Foreskin melanocyte (primary cell): ENCODE measurements at places on chromosomes 5 and 9.

- DNase-seq = no peak
These were observed 88.2 kb upstream of the FAM174A start for GRCh38 chr5:100446879-100447430.

DNA sequence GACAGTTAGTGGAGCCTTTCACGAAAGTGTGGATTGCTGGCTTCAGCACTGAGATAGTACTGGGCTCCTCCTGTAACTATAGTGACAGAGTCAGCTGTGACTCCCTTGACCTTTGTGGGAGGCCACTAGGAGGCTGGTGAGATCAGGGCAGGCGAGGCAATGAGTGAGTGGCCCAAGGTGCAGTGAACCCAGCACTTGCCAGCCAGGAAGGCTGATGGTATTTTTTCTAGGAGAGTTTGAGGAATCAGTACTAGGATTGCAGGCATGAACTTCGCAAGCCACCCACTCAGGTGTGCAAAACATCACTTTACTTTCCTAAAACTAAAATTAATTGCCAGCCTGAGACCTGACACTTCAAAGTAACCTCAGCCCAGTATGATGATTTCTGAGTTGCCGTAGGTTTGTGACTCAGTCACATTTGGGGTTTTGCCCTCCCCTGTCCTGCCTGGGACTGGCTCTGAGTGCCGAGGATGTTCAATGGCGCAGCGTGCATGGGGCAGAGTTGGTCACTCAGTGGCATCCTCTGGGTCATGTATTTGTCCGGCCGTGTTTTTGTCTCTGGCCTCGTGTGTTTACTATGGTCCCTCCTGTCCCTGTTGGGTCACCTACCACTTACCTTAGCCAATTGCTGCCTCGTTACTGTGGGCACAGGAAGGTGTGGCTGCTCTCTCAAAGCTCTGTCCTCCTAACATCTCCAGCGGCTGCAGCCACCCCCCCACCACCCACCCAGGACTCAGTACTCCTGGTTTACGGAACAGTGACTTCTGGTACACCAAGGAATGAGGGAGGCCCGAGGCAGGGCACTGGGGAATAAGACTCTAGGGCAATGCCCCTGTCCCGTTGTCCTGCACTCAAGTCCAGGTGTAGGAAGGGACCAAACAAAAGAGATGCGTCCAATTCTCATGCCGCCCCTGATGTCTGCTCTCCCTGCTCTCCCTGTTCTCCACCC, 67.2 kb downstream of the IL31RA start:
- DNase-seq = no peak

- no peak for DNase-seq
These were observed 16.6 kb downstream of the ENC1 start for GRCh38 chr5:74623748-74624408.

DNA sequence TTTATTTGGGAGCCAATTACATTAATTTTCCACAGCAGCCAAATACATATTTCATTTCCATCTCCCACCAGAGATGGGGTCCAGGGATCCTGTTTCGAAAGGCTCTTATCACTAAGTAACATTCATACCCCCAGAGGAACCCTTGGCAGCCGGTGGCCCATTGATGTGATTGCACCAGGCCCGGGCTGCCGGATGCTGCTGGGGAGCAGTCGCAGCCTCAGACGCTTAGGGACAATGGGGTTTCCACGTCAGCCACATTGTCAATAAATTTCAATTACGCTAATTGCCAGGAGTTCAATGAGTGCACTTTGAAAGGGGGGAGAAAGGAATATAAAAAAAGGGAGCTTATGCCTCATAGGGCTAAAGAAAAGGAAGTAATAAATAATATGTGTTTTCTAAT, 478.8 kb upstream of the ADAMTS16 start:
- no peak for DNase-seq

DNA sequence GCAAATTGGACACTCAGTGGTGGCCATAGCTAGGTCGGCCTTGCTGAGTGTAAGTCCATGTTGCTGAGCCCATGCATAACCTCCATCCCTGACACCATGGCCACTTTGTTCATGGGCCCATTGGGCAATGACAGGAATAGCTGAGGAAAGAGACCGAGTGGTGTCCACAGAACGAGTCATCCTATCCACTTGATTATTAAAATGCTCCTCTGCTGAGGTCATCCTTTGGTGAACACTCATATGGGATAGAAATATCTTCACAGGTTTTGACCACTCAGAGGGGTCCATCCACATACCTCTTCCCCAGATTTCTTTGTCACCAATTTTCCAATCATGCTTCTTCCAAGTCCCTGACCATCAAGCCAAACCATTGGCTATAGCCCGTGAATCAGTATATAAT, 63.6 kb downstream of the PPIC start:
- DNase-seq = no peak

DNA sequence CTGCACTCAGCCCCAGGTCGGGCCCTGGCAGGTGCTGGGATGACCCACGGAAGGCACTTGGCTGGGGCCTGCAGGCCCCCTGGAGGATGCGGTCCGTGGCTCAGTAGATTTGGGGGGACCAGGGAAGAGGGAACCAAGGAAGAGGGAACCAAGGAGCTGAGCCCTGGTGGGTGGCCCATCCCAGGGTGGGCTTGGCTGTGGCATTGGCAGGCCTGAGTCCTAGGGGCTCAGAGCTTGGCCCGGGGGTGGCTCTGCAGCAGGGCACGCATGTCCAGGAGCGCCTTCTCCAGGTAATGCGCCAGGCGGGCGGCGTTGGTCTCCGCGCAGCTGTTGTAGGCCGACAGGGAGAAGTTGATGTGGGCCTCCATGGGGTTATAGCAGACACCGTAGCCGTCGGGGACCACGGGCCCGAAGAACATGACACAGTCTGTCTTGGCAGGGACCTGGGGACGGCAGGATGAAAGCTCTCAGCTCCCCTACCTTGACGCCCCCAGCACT, 14.3 kb downstream of the DOLPP1 start:
- DNase-seq = no peak

DNA sequence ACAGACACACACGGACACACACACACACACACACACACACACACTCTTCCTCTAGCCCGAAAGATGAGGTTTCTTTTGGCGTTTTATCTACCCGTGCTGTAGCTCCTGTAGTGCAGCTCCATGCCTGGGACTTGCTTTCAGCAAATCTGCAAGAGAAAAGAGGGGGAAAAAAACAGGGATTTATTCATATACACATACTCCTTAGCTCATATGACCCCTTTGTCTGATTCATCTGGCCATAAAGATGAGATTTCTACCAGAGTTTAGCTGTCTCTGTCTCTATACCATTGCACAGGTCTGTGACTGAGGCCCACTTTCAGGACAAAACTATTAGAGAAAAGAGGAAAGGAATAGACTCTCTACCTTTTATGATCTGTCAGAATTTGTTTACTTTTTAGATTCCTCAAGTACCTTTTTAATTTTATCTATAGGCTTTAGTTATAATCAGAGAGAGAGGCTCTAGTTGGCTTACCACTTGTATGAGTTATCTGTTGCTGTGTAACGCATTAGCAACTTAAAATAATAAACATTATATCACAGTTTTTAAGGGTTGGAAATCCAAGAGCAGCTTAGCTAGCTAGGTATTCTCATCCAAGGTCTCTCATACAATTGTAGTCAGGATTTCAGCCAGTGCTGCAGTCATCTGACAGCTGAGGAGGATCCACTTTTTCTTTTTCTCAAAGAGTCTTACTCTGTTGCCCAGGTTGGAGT, 14.7 kb downstream of the SNX2 start:
- DNase-seq = no peak
